Activated naive CD4-positive, alpha-beta T cell (primary cell): ENCODE measurements at places on chromosomes 1 and 21.

- no peak for DNase-seq
These were observed 143.6 kb downstream of the LRRC7 start for GRCh38 chr1:69711190-69711930.

DNA sequence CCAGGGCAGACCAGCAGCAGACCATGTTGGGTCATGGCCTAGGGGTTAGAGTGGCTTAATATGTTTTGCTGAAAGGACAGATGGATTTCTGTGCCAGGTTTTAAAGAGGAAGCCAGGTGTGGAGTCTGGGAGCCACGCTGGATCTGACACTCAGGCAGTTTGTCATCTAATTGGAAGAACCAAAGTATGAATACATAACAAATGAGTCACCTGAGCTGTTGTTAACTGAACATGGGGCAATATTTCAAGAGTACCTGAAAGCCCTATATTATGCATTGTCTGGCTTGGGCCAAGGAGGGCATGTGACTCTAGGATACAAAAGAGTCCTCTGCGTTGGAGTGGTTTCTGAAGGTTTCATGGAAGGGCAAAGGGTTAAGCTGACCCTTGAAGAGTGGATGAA lies 70.6 kb downstream of the LMO4 start:
- no peak for DNase-seq

DNA sequence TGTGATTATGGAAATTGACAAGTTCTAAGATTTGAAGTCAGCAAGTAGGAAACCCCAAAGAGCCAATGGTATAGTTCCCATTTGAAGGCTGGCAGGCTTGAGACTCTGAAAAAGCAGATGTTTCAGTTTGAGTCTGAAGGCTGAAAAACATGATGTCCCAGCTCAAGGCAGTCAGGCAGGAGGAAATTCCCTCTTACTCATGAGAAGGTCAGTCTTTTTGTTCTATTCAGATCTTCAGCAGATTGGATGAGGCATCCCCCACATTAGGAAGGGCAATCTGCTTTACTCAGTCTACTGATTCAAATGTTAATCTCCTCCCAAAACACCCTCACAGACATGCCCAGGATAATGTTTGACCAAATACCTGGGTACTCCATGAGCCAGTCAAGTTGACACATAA lies 372.5 kb upstream of the ST6GALNAC5 start:
- no peak for DNase-seq

DNA sequence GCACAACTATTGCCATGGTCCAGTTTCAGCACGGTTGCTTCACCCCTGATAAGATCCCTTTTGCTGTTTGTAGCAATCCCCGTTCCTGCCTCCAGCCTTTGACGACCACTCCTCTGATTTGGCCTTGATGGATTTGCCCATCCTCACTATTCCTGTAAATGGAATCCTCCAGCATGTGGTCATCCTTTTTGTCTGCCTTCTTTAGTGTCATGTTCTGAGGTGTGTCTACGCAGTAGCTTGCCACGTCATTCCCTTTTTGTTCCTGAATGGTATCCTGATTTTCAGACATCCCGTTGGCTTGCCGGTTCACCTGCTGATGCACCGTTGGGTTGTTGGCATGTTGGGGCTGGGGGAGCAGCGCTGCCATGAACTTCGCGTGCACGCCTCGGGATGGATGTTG lies 7.8 kb downstream of the AJAP1 start:
- no peak for DNase-seq

DNA sequence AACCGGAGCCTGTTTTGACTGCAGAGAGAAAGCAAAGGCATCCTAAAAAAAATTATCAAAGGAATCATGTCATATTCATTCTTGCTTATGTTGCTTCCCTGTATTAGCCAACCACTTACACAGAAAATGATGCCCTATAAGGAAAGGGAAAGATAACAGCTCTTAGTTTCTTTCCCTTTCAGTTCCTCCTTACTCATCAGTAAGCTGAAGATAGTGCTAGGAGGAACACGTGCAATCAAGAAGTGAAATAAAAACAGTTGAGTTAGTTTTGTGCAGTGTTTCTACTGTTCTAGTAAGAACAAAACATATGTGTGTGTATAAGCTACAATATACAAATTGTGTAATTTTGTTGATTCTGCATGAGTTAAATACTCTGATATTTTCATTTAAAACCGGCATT lies 45.3 kb upstream of the MTF2 start:
- DNase-seq, result no peak

GRCh38 chr1:223246476-223247112 lies 103.5 kb upstream of the TLR5 start:
- no peak for DNase-seq

DNA sequence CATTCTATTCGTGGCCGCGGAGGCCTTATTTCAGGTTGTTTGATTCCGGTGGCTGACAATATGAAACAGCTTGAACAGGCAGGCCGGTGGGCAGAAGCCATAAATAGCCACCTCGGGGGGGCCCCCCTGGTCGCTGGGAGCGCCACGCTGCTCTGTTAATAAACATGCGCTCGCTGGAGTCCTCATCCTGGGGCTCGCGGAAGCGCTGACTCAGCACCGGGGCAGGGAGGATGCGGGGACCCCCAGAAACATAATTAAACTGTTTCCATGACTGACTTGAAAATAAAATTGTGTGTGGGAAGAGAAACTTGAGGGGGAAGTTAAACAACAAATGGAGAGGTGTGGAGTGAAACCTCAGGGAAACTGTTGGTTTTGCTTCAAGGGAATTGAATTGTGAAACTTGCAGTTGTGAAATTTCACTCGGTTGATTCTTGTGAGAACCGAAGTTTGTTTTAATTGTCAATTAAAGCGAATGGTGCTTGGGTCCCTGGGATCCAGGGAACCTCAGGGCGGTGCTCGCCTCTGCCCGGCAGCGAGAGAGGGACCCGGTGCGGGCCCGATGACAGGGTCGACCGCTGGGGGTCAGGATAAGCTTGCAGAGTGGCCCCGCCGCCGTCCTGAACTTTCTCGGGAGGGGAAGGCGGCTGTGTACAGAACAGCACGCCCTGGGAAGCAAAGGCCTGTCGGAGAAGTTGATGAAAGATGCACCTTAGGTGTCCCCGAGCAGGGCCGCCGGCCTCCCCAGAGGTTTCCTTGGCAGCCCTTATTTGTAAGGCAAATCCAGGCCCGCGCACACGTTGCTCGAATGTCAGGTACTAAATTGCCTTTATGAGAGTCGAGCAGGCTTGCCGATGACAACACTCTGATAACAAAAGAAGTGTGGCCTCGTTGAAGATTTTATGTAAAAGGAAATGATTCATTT lies 176.9 kb upstream of the LMO4 start:
- DNase-seq, result peak; percentile 11

DNA sequence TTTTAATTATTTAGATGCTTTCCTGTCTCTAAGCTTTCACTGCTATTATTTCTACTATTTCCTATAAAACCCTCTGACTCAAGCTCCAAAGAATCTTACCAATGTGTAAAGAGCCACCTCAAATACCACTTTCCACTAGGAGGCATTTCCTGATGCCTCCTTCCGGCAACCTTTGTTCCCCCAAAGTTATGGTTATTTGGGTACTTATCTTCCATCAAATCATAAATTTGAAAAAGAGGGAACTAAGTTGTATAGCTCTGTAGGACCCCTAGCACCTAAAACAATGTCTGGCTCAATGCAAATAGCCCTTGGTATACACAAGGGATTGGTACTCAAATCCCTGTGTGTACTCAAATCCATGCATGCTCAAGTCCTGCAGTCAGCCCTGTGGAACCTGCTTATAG lies 79.6 kb downstream of the NME7 start:
- DNase-seq, result no peak

DNA sequence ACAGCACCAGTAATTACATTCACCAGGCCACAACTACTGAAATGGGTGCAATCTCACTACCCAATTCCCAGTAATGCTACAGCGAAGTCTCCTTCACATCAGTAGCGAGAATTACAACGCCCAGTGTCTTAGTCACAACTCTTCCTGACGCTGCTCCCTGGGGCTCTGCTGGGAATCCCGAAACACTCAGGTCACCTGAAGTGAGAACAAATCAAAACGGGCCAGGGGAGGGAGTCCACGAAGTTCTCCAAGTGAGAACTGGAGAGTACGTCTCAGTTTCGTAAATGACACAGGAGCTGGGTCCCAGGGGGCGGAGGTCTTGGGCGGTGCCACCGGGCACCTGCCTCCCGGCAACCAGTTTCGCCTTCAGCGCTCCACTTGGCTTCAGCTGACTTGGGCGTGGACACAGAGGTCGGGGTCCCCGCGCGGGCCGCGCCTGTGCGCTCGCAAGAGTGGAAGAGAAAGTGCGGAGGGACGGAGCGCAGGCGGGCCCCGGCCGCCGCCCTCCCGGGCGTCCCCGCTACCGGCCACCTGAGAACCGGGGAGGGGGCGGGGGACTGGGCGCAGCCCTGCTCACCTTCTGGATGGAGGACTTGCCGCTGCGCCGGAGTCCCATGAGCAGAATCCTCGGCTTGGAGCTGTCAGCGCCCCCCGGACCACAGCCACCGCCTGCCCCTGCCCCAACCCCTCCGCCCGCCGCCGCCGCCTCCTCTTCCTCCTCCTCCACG lies 575 bp downstream of the RRAGC start:
- DNase-seq, result no peak

DNA sequence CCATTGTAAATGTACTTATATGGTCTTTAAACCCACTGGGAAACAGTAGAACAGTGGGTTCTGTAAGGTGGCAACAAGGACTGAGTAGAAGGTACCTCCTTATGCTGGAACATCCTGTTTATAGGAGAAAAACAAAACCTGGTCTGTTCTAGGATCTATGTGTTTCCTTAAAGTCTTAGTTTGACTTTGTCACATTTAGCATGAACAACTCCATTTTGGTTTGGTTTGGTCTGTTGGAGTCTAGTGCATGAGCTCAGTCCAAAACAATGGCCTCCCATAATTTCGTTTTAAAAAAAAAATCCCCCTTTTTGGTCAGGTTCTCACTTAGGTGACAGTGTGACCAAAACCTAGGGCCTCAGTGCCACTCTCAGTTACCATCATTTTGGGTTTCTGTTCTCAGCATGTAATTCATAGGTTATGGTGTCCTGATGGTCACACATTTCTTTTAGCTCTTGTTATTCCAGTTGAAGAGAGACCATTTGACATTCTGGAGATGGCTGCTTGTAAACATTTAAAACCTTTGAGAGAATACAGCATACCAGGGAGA lies 66.4 kb upstream of the IL12RB2 start:
- no peak for DNase-seq

DNA sequence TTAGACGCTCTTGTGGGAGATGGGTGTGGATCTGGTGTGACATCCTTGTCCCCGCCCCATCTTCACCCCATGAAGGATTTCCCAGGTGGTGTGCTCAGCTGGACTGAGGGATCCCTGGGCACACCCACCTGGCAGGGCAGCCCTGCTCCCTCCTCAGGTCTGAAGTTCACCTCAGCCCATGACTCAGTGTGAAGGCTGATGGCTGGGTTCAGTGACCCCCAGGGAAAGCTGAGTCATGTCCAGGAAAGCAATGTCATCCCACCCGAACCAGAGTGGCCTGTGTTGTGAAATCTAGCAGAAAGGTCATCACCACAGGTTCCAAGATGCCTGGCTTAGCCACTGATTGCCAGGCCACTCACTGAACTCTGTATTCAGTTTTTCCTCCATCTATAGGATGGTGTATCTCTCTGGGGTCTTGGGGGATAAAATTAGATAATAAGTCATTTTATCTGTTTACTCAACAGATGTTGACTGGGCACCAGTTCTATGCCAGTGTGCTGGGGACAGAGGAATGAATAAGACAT lies 97.7 kb upstream of the JUN start:
- no peak for DNase-seq

DNA sequence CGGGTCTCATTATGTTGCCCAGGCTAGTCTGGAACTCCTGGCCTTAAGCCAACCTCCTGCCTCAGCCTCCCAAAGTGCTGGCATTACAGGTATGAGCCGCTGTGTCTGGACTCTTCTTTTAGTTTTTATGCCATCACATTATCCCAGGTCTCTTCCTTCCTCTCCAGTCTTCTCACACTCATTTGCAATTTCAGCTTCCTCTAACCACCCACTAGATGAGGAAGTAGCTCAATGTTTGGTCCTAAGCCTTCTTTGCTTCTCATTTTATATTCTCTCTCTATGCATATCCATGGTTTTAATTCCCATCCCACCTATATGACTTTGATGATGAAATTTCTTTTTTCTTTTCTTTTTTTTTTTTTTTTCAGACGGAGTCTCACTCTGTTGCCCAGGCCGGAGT lies 3.1 kb upstream of the ZBTB8A start:
- DNase-seq, result no peak

DNA sequence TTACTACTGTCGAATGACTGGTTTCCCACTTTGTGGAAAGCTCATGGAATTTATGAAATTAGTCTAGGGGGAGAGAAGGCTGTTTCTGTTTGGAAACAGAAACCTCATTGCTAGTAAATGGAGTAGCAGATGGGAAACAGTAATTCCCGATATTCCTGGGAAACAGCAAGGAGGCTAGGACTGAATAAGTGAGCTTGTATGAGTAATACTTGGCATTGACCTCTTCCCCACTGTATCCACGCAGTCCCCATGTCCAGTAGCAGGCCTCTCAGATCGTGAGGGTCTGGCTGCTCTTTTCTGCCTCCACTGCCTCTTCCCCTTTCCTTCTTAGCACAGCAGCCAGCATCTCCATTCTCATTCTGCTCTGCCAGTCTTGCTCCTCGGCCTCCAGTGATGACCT lies 75.5 kb downstream of the PRDM2 start:
- no peak for DNase-seq
